ENCODE measurements at places on chromosomes 12 and 14.

- no peak for DNase-seq
These were observed 52.8 kb downstream of the PPM1H start for GRCh38 chr12:62882140-62882539.

- no peak for DNase-seq
These were observed 109.9 kb downstream of the TTC8 start for GRCh38 chr14:88934351-88934806.

GRCh38 chr12:27048822-27049752 lies 26.7 kb downstream of the MED21 start:
- no peak for DNase-seq

- no peak for DNase-seq
These were observed 10.9 kb upstream of the MYH7 start for GRCh38 chr14:23446291-23446851.

- DNase-seq, result peak; percentile 6
These were observed 421.7 kb downstream of the VRK1 start for GRCh38 chr14:97218691-97219430.

- no peak for DNase-seq
These were observed 340.2 kb downstream of the AEBP2 start for GRCh38 chr12:19779395-19780056.

GRCh38 chr12:88958153-88958552 lies 377.9 kb upstream of the KITLG start:
- DNase-seq, result no peak

DNA sequence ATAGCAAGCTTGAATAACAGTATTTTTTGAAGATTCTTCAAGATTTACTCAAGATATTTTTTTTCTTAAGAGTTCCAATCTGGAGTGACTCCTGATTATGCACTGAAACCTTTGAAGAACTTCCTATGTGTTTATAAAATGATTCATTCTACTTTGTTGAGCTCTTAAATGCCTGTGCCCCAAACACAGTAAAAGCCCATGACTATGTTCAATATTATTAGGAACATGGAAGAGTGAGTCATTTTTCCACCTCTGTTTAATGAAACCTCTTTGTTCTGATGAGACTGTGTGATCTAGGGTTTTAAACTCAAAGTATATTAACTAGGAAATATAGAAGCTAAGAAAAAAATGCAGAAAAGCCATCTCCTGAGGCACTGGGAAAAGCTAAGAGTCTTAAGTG lies 415.0 kb upstream of the FBXO33 start:
- no peak for DNase-seq

Data from activated T-helper 9 cell treated with anti-CD3 and anti-CD28 coated beads, Interleukin-2, amount 50 U/mL, for 16 hours (primary cell).